ENCODE measurements at places on chromosomes 5 and 9.

GRCh38 chr5:154205441-154206117 lies 15.0 kb downstream of the GALNT10 start:
- ATAC-seq = no peak

- ATAC-seq = no peak
These were observed 66.1 kb downstream of the KLHL3 start for GRCh38 chr5:137669811-137670210.

- no peak for ATAC-seq
These were observed 453.5 kb downstream of the GADD45G start for GRCh38 chr9:90058182-90058763.

GRCh38 chr9:110808599-110808980 lies 140.0 kb downstream of the MUSK start:
- no peak for ATAC-seq

DNA sequence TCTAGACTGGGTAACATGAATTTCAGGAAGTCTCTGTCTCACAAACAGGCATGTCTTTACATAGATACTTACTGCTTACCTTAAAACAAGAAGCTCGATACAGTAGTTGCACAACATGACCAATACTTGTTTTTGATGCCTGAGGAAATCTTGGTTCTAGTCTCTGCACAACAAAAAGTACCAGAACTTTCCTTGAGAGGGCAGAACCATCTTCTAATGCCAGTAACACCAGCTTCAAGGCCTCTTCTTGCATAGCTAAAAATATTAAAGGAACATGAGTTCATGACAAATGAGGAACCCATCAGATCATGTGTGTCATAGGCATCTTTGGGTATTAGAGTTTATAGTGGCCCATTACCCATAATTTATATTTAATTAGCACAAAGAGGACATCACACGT lies 22.0 kb downstream of the RC3H2 start:
- no peak for ATAC-seq
